ENCODE measurements at places on chromosomes 13 and 19. TPM values are rescaled to one million over a fixed set of nuclear protein-coding genes. Genes with fewer than 3 reads are reported as not detected.

GRCh38 chr13:46571909-46572595 lies 19.1 kb downstream of the LRCH1 start:
- peaks cover 4% of the 10 kb centered on the region for H3K36me3 ChIP-seq
- H3K4me3 ChIP-seq = no peak overlapping the region
- no peaks in the 10 kb centered on the region for H3K27me3 ChIP-seq
- no peak overlapping the region for H3K27ac ChIP-seq
- peaks cover 29% of the 10 kb centered on the region for H3K4me1 ChIP-seq

DNA sequence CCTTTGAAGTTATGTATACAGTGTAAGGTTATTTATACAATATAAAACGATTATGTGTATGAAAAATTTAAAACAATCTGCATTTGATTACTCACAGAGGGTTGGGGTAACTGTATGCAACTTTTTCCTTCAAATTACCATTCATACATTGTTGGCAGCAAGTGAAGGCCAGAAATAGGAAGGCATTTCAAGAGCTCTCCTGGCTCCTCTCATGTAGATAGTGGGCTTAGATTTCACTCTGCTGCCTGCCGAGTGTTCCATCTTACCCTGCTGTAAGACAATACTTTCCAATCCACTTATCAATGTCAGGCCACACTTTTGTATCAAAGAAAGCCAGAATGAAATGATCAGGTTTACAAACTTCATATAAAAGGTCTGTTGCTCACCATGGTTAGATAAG lies 245.2 kb downstream of the DNAJC15 start:
- H3K36me3 ChIP-seq = no peaks in the 10 kb centered on the region
- DNase-seq = no peak
- peaks cover 34% of the 10 kb centered on the region for H3K4me1 ChIP-seq
- H3K4me3 ChIP-seq = no peak overlapping the region
- peak overlapping the region; percentile 73 for H3K27ac ChIP-seq
- H3K27me3 ChIP-seq = no peaks in the 10 kb centered on the region

The SYT5 gene
- total RNA-seq = not detected

- no peak overlapping the region for H3K4me3 ChIP-seq
- H3K27ac ChIP-seq = no peak overlapping the region
- H3K4me1 ChIP-seq = peaks cover 37% of the 10 kb centered on the region
- DNase-seq = no peak
- no peaks in the 10 kb centered on the region for H3K36me3 ChIP-seq
- H3K27me3 ChIP-seq = no peaks in the 10 kb centered on the region
These were observed 9.7 kb upstream of the JUND start for GRCh38 chr19:18291019-18291524.

- H3K4me3 ChIP-seq = no peak overlapping the region
- H3K36me3 ChIP-seq = peaks cover 40% of the 10 kb centered on the region
- no peak for DNase-seq
- H3K27ac ChIP-seq = no peak overlapping the region
- H3K27me3 ChIP-seq = no peaks in the 10 kb centered on the region
These were observed 4.0 kb downstream of the PIK3R2 start for GRCh38 chr19:18156841-18157464.

The GSX1 gene
- not detected for total RNA-seq

The SIGLEC10 gene
- total RNA-seq = not detected
